ENCODE measurements at places on chromosomes 11 and 22.

DNA sequence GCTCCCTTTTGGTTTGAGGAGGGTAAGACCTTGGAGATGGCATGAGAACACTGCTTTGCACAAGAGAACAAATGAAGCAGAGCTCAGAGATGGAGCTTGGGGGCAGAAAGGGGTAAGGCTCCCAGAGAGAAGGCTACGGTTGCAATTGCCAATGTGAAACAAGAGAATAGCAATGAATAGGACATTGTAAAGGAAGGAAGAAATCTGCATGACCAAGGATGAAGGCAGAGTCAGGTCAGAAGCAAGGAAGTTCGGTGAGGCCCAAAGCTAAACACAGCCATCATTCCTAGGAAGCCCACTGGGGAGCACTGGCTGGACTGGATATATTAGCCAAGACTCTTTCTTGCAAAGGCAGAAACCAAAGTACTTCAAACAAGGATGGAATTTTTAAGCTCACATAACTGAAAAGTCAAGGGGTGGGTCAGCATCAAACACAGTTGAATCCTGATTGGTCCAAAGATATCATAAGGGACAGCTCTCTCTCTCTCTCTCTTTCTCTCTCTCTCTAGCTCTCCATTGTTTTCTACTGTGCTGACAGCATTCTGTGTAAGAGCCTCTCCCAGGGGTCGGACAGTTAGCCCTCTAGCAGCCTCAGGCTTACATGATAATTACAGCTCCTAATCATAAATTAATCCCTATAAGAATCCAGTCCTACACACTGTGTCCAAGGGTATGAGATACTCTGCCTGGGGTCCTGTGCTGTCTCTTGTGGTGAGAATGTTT lies 484.3 kb downstream of the SOX6 start:
- DNase-seq = no peak

DNA sequence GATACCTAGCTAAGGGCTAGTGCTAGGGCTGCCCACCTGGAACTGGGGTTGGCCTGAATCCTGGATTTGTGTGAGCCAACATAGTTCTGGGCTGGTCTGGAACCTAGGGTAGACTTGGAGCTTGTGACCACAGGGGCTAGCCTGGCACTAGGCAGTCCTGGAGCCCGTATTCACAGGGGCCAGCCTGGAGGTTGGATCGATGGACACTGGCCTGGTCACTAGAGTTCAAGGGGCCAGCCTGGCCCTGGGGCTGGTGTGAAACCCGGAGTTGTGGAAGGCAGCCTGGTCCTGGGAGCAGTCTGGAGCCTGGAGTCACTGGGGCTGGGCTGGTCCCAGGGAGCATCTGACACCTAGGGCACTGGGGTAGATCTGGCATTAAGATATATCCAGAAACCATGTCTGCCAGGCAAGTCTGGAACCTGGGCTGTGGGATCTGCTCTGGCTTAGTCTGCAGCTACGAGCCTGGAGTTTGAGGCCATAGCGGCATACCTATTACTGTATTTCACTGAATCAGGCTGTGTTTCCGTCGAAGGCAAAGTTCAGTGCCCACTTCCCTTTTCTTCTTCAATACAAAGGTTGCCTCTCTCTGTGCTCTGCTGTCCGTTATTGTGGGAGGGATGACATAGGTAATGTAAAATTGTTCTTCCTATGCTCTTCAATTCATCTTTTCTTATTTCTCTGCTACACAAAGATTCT lies 9.1 kb upstream of the GLYATL1B start:
- DNase-seq = no peak

GRCh38 chr11:73019449-73019848 lies 122.7 kb downstream of the FCHSD2 start:
- DNase-seq = no peak

DNA sequence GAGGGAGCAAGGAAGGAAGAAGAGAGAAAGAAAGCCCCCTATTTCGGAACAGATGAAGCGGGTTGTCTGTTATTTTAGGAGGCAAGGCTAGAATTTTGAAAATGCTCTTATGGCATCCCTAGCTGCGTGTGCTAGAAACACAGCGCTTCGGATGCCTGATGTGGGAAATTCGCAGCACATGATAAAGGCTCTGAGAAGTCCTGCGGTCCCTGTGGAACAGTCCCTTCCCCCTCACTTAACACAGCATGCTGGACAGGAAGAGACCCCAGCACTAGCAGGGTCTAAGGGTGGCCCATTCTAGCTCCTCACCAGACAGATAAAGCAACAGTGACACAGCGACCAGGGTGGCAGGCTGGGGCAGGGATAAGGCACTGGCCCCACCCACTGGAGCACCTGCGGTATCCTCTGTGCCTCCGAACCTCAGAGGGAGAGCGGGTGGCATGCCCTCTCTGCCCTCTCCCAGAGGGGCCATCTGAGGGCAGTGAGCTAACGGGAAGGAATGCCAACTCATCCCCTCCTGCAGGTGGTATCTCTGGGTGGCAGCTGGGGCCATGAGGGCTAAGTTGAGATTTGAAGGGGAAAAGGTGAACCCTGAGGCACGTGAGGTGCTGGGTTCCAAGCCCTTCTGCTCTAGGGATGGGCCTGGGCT lies 75.7 kb downstream of the SCUBE1 start:
- DNase-seq = no peak

- no peak for DNase-seq
These were observed 76.7 kb upstream of the PICALM start for GRCh38 chr11:86145439-86146156.

- DNase-seq = no peak
These were observed 6.1 kb downstream of the GNB1L start for GRCh38 chr22:19848298-19849224.

GRCh38 chr22:42863349-42863961 lies 6.4 kb upstream of the ARFGAP3 start:
- DNase-seq = no peak

DNA sequence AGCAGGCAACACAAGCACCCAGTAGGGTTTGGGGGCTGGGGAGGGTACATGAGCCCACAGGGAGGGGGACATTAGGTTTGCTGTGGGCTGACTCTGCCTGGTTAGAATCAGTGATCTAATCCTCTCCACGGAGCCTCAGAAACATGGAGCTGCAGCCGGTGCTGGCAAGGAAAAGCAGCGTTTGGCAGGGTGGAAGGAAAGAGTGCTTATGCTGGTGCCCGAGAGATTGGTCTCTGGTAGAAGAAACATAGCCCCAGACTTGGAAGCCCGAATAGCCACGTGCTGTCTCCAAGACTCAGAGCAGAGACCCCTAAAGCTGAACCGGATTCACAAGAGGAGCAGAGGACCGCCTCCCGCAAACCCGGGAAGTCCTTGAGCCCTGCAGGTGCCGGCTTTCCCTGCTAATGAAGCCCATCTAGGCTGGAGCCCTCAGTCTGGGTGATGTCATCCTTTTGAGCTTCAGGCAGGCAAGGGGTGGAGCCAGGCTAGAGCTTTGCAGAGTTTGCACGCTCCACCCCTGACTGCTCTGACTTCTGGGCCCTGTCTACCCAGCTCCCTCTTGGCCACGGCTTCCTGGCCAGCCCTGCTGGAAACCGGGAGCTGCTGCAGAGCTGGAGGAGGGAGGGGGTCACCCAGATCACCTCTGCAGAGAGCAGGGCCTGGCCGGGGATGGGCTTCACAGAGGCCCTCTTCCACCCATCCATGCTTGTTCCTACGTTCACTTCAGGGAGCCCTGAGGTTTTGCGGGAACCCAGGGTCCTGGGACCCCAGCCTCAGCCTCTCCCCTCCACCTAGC lies 35.0 kb upstream of the JAM3 start:
- no peak for DNase-seq

- DNase-seq = no peak
These were observed 134.7 kb downstream of the JRKL start for GRCh38 chr11:96524475-96524874.

- no peak for DNase-seq
These were observed 75.7 kb upstream of the TTC12 start for GRCh38 chr11:113238721-113239120.

- no peak for DNase-seq
These were observed 28.5 kb upstream of the BAIAP2L2 start for GRCh38 chr22:38138961-38139360.

DNA sequence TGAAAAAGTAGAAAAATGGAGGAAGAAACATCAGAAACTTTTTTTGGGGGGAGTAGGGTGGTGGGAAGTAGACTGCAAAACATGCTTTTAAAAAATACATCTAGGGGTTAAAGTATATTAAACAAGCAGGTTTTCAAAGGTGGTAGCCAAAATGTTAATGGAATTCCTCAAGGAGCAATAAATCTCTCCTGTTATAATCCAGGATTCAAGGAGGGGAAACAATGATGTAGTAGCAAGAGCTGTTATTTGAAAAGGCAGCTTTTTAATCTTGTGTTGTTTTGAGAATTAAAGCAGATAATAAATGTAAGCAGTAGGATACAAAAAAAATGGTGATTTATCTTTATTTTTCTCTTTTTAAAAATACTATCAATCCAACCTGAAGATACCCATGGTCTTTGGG lies 736.5 kb upstream of the CCDC90B start:
- DNase-seq = no peak

DNA sequence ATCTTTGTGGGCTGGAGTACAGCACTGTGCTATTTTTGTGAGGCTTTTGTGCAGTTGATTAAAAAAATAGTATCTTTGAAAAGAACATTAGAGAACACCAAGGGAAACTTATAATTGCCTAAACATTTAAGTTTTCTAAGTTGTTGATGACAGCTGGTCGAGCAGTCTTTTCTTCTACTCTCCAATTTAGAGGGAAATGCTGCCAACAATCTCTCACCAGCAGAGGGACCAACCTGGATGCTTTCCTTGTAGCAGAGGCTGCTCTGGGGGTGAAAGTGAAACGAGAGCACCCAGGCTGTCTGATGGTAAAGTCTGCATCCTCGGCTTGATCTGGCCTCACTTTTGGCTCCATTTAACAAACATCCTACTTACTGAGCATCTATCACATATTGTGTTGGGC lies 1286.5 kb upstream of the TENM4 start:
- no peak for DNase-seq

GRCh38 chr11:778976-779954 lies 2.0 kb upstream of the GATD1 start:
- DNase-seq = no peak

GRCh38 chr11:91694331-91694730 lies 530.3 kb upstream of the FAT3 start:
- no peak for DNase-seq

DNA sequence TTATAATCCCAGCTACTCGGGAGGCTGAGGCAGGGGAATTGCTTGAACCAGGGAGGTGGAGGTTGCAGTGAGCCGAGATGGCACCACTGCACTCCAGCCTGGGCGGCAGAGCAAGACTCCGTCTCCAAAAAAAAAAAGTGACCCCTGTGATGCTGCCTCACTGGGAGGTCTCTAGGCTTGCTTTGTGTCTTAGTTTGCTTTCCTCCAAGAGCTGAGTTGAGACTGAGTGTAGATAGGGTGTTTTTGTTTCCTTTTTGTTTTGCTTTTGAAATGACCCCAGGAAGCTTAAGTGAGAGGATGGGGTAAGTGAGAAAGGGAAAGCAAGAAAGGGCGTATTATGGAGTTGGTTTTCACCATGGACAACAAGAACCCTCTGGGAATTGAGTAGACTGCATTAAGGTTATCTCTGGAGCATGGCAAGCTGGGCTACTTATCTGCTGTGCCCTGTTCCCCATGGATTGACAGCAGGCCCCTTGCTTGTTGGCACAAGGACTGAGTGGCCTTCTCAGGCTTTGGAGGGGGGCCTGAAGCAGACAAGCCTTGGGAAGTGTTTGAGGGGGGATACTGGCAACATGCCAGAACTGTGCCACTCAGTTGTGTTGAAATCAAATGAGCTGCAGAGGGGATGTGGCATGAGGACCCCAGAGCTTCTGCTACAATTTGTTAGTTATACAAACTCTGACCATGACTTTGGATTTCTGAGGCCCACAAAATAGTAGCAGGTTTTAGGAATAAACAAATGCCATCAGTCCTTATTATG lies 300.6 kb upstream of the C11orf87 start:
- DNase-seq = no peak

DNA sequence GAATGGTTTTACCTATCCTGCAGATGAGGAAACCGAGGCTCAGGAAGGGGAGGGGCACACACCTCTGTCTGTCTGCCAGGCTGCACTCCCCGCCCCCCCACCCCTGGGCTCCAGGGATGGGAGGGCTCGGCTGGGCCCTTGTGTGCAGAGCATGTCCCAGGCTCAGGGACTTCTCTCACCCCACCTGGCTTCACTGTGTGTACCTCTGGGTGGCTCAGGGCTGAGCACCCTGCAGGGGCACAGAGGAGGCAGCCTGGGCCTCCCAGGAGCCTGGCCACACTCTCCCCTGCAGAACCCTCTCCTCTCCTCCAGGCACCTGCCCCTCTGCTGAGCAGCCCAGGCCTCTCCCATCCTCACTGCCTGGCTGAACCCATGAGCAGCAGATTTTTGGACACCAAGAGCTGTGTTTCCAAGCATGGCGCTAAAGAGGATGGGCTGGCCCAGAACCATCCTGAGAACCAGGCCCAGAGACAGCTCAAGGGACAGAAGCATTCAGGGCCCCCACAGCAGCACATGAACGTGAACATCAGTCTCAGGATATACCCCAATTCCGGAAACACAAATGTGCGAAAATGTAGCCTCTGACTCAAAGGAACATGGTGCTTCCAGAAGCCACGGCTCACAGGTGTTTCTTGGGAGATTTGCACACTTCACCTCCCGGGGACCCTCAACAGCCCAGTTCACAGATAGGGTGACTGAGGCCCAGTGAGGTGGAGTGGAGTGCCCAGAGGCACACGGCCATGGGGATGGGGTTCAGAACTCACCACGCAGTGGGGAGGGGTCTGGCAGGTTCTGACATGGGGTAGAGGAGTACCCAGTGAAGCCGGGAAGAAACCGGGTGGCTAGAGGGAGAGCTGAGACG lies 10.5 kb downstream of the EMID1 start:
- no peak for DNase-seq

DNA sequence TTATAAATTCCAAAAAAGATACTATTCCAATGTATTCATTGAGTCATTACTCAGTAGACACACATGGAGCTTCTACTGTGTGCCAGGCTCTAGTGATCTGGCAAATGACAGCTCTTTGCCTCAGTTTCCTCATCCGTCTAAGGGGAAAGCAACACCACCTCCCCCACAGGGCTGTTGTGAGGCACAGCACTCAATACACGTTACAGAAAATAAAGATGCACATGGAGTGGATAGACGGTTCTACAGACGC lies 6.5 kb upstream of the MALAT1 start:
- DNase-seq = no peak

DNA sequence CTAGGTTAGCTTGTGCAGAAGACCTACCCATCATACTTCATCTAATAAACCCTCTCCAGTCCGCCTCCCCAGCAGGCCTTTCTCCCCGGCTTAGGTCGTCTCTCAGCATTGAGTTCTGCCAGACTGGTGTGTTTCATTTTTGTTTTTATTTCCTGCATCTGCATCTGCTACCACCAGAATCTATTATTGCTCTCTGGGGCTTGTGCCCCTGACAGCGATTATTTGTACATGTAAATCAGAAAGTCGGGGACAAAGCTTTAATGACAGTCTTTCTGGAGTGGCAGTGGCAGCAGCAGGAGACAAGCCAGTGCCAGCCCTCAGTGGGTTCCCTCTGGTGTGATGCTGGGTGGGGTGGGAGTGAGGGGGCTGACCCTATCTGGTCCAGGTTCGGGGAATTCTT lies 127.5 kb downstream of the PKNOX2 start:
- DNase-seq = no peak

All from stimulated activated CD8-positive, alpha-beta memory T cell treated with anti-CD3 and anti-CD28 coated beads, Interleukin-4, amount 100 ng/mL, for 1 hour (primary cell).